Cortex of kidney (tissue), 1 donor: ENCODE measurements at places on chromosomes 3 and 15.

- no peak for DNase-seq
Measured at GRCh38 chr15:43932907-43933306, 106.1 kb downstream of the WDR76 start.

GRCh38 chr15:74497584-74497983, 36.6 kb upstream of the UBL7 start:
- no peak for DNase-seq

GRCh38 chr3:174132421-174133042, 726.6 kb upstream of the NAALADL2 start:
- DNase-seq = no peak

GRCh38 chr15:99450896-99451358, 114.9 kb upstream of the MEF2A start:
- no peak for DNase-seq

DNA sequence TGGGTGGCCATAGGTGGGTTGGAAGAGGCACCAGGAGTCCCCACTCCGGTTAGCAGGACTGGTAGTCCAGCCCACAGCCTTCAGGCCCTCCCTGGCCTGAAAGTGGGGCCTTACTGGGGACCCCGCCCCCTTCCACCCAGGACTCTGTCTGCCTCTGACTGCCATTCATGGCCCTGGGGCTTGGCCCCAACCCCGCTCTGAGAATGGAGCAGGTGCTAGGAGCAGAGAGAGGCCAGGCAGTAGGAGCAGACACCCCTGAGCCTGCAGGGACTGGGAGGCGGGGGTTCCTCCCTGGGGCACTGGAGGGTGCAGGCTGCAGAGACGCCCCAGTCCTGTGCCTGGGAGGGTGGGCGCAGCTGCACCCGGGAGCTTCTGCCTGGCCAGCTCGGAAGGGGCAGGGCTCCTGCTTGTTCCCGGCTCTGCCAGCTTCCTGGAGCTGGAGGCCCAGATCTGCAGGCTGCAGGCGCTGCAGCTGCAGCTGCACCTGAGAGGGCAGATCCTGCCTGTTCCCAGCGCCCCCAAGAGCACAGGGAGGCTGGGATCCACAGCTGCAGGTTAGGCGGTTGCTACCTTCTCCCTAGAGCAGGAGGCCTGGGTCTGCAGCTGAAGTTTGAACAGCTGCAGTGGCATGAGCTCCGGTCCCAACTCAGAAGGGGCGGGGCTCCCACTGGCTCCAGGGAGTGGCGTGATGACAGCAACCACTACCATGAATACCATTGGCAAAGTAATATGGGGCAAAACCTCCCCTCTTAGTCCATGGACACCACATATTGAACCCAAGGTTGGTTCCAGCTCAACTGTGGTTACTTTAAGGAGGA, 194.7 kb downstream of the SQOR start:
- DNase-seq = no peak

GRCh38 chr3:56364665-56365064, 103.6 kb downstream of the ERC2 start:
- DNase-seq = no peak

DNA sequence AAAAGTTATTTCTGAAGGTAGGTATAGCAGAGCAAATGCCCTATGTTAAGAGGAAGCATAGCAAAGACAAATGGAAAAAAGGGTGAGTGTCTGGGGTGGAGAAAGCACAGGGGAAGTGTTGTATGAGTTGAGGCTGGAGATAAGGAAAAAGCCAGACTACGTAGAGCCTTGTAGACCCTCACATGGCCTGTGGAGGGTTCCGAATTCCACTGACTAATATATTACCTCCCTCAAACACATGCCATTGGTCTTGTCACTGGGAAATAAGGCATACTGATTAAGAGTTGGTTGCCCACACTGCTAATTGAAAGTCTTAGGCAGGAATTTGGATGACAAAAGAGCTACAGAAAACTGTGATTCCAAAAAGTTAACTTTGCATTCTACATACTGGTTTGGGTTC, 65.2 kb downstream of the TRAT1 start:
- DNase-seq = no peak

DNA sequence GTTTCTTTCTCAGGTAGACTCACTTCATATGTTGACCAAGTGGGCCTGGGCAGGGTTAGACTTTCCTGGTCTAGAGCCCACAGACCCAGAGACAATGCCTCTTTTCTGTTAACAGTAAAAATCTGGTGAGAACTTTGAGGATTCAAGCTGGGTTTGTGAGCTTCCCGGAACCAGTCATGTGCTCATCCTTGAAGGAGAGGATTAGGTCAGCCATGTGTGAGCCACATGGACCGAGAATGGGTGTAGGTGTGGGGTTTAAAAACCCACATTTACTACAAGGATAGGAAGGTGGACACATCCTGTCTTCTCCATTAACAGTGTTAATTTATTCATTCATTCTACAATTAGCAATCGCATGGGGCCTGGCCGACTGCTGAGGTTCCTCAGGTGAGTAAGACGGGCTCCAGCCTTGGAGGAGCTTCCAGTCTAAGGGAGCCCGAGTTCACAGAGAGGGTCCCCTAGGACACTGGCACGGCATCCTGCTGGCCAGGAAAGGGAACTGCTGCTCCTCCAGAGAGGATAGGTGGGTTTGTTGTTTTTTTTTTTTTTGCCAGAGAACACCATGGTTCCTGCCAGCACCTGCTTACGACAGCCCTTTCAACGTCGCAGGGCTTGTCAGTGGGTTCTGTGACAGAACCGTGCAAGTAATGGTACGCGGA, 69.0 kb downstream of the SQOR start:
- DNase-seq = no peak

GRCh38 chr3:128083396-128083795, 31.2 kb downstream of the SEC61A1 start:
- no peak for DNase-seq

DNA sequence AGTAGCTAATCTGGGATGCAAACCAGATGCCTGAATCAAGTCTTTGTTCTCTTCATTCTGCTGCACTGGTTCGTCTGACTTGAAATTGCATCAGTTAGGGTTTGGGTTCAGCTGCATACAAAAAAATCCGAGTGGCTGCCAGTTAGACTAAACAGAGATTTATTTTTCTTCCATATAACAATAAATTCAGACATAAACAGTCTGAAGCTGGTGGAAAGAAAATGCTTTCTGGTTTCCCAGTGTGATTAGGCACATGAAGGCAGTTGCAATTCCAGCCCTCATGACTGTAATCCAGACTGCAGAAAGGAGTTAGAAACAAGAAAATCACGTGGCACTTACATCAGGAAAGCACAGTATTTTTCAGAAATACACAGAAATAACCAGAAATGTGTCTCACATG, 930.7 kb downstream of the MCTP2 start:
- no peak for DNase-seq

GRCh38 chr3:71850654-71851053, 65.7 kb upstream of the PROK2 start:
- DNase-seq = no peak

DNA sequence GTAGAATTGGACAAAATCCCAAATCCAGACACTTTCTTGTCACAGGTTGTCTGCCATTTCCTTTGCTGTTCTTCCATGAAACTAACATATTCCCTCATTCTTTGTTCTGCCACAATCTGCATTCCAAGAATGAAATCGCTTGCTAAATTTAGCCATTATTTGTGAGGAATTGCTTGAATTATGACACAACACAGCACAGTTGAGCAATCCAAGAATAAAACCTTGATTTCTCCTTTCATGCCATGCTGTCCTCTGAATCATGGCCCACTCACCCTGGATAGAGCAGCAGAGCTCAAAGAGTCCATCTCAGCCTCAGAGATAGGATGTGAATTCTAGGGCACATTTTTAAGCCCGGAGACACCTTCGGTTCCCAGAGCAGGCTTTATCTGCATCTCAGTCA, 35.2 kb upstream of the GREM1 start:
- DNase-seq = no peak

- no peak for DNase-seq
Measured at GRCh38 chr3:26719134-26719533, 96.6 kb downstream of the LRRC3B start.

- no peak for DNase-seq
Measured at GRCh38 chr15:91790836-91791235, 62.7 kb upstream of the SLCO3A1 start.

GRCh38 chr3:119531151-119531550, 28.3 kb downstream of the CD80 start:
- DNase-seq = no peak

DNA sequence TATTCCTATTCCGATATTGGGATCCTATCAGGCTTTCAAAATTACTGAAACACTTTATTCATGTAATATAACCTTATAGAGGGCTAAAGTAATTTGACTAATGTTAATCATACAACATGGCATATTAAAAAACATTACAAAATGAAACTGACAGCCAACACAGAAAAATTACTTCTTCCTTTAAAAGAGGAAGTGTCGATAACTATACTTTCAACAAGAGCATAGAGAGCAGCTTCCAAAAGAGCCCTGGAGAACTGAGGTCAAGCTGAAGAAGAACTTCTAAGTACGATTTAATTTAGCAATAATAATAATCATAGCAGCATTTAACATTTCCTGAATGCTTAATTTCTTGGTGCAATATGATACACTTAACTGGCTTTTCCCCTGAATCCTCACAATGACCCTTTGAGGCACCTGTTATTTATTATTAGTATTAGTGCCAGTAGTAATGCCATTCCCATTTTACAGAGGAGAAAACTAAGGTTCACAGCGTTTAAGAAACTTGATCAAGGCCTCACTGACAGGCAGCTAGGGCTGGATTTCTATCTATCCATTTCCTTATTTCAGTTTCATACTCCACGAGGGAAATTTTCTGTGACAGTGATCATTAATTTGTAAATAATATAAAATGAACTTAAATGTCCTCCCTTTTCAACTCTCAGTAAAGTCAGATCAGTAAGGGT, 181.6 kb downstream of the CFAP20DC start:
- DNase-seq = no peak
